Endothelial cell (in vitro differentiated cells): ENCODE measurements at places on chromosomes 2 and 18.

- DNase-seq: no peak
Measured at GRCh38 chr2:141508086-141508752, 622.6 kb downstream of the LRP1B start.

GRCh38 chr2:197293252-197294007, 17.1 kb downstream of the ANKRD44 start:
- no peak for DNase-seq

DNA sequence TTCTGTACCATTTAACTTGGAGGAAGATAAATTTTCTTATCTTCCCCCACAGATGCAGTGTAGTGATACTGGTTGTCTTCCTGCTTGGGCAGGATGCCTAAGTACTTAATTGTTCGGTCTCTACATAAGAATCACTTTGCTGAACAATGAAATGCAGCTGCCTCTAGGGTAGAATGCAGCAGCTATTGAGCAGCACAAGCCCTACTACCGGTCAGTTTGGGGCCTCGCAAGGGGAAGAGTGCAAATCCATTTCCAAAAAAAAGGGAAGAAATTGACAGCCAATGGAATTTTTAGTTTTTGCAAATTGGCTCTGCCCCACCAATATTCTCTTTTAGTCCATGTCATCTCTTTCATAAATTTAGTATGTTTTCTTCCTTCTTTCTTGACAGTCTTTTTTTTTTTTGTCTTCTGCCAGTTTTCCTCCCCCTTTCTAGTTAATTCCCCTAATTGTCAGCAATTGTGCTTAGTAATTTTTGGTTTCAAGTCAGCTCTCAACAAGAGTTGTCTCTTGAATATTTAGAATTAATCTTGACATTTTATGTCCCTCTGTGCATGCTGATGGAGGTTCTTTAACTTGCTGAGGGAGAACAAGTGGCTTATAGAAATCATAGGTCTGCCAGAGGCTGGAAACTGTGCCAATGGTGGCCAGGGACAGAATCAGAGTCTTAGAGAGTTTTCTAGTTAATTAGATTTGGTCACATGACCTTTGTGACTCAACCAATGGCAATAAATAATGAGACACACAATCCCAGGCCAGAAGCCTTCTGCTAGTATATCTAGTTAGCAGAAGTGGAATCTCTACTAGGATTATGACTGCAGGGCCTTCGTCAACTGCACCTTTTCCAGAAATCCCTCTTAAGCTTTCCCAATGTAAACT, 270.0 kb downstream of the CTNNA2 start:
- peak; percentile 31 for DNase-seq

DNA sequence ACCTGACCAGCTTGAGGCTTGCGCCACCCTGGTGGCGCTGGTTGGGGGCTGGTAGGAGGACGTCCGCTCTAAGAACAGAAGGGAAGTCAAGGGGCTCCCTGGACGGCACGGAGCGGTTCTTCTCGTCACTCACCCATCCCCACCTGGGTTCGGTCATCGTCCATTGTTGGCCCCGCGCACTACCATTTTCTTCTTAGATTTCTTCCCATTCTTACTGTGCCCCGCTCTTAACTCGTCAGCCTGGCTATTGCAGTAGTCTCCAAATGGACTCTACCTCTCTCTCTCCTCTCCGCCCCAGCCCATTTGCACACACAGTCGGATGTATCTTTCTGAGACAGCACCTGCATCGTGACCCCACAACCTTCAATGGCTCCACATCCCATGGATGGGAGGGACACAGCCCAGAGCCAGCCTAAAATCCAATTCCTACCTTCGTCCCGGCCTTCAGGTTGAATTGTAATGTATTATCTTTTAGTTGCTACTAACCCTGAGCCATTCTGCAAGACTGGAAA, 814 bp upstream of the RAB1A start:
- DNase-seq: no peak

DNA sequence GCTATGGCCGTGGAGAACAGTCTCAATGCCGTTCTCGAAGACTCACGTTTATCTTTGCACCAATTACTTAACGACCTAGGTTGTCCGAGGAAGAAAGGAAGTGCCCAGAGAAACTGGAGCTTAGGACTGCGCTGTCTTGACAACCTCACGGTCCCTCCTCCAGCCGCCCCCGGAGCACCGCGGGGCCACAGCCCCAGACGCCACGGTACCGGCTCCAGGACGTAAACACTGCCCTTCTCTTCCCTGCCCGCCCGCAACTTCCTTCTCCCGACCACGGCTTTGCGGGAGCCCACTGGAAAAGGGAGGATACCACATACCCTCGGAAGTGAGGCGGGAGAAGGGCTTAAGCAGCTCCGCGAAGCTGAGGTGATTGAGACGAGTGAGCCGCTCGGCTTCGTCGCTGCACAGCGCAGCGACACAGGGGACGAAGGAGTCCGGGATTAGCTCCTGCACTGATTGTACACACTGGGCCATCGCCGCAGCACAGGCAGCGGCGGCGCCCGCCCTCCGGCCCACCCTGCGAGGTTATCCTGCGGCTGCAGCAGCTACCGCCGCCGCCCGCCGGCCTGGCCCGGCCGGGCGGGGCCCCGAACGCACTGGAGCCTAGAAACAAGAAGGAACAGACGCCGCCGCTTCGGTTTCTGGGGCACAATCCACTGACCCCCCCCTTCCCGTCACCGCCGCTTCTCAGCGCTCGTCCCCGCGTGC, 483 bp downstream of the TRAPPC8 start:
- peak; percentile 44 for DNase-seq

DNA sequence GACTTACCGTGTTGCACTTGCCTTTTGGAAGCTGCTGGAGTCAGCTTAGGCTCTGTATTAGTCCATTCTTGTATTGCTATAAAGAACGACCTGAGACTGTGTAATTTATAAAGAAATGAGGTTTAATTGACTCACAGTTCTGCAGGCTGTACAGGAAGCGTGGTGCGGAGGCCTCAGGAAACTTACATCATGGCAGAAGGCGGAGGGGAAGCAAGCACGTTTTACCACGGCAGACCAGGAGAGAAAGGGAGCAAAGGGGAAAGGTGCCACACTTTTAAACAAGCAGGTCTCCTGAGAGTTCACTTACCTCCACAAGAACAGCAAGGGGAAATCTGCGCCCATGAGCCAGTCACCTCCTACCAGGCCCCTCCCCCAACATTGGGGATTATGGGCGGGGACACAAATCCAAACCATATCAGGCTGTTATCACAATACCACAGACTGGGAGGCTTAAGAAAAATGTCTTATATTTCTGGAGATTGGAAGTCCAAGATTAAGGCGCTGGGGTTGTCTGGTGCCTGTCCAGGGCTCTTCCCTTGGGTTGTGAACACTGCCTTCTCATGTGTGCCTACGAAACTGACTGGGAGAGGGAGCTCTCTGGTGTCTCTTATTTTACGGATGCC, 3.6 kb upstream of the D2HGDH start:
- no peak for DNase-seq

DNA sequence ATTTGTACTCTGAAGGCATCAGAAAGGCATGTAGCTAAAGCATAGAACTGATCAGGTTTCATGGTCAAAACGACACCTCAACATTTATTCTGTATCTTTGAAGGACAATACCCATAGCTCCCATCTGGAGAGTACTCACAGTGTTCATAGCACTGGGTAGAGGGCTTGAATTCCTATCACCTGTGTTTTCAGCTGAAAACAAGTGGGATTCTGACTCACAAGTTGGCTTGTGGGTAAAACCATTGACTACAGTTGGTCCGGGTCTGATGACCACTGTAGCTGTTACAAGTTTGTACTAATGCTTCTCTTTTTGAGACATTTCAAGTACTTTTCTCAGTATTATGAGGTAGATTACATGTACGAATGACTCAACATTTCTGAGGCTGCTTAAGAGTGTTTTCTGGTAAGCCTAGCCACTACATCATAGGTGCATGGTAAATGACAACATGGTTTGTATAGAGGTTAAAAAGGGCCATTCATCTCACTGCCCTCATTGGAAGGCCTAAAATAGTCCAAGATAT, 68.6 kb upstream of the PELI1 start:
- DNase-seq: no peak

DNA sequence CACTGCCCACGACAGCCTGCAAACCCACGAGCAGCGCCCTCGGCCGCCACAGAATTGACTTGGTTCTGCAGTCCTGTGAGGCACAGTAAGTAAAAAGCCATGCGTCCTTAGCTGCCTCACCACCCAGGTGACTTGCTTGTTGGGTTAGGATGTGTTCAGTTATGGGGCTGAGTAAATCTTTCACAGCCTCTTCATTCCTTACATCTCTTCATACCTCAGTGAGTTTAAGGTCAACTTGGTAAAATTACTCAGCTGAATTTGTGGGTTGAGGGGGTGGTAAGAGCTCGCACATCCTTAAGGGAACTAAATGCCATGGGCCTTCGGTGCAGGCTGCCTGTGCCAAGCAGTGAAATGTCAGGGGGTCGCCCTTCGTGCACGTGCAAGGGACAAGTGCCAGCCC, 165.2 kb upstream of the ALKAL2 start:
- DNase-seq: no peak

DNA sequence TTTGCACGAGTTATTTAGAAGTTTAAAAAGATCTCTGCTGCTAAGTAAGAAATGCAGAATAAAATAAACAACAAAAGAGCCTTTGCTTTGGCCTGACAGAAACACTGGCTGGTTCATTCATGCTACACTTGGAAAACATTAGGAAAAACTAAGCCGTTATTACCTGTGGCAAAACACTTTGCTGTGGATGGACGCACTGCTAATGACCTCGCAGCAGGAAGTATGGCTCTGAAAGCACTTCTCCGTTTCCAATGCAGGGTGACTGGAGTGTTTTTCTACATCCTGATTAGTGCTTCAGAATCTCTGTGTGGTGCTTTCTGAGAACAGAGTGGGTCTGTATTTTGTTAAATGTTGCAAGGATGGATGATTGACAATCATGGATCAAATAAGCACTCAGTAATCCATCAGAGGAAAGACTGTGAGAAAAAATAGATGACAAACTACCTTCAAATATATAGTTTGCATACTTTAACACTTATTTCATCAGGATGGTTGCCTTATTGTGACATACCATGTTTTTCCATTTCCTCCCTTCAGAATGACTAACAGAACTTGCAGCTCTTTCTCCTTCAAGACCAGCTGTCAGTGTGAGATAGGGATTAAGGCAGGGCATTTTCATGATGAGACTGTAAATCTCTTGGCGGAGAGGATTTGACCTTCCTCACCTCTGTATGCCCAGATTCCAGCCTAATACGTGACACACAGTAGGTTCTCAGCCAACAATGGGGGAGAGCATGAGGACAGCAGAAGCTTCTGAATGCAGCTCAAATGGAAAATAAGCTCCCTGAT, 38.0 kb downstream of the LINC00305 start:
- DNase-seq: no peak

- DNase-seq: no peak
Measured at GRCh38 chr2:61993422-61994024, 88.0 kb downstream of the COMMD1 start.

- no peak for DNase-seq
Measured at GRCh38 chr2:18245375-18245774, 315.1 kb downstream of the RDH14 start.

DNA sequence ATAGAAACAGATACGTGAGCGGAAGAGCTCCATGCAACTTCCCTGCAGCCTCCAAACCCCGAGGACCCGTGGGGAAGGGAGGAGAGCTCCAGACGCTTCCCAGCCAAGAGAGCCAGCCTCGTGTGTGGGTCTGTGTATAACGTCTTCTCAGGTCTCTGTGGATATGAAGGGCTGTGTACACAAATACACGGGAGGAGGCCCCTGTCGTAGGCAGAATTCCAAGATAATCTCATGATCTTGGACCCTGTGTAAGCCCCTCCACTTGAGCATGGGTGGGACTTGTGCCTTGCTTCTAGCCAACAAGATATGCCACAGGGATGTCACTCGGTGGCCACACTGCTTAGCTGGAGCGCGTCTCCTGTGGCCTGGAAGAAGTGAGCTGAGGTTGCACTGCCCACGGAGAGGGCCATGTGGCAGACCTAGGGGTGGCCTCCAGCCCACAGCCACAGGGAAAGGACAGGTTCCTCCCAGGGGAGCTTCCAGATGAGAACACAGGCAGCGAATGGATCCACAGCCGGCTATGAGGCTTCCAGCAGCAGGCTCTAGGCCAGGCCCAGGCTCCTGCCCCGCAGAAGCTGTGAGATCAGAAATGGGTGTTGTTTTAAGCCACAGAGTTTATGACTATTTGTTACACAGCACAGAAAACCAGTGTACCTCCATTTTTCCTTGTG, 15.6 kb upstream of the KLF11 start:
- no peak for DNase-seq

DNA sequence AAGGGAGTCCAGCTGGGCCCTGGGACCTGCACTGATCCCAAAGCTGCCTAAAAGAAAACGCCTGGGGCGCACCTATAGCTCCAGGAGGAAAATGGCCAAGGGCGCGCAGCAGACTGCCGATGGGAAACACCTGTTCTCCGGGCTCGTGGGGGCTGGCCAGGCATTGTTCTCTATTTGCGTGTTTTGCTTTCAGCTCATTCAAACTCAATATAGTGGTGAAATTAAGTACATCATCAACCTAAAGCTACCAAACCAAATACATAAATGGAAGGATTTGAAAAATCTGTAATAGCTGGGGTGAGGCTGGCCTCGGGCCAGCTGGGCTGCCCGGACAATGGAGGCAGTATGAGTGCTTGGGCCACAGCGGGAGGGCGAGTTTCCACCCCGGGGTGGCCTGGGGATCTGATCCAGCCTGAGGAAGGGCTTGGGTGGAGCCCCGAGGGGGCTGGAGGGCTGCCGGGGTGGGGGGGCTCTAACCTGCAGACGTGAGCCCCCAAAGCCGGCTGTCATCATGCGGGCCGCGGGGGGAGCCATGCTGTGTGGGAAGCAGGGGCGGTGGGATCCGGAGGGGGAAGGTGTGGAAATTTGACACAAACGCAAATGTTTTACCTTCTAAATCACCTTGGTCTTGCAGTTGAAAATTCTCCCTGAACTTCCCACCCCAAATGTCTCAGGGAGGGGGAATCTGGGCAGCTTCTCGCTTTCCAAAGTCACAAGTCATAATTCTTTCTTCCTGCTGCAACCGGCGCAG, 77.6 kb downstream of the ASB1 start:
- DNase-seq: no peak

DNA sequence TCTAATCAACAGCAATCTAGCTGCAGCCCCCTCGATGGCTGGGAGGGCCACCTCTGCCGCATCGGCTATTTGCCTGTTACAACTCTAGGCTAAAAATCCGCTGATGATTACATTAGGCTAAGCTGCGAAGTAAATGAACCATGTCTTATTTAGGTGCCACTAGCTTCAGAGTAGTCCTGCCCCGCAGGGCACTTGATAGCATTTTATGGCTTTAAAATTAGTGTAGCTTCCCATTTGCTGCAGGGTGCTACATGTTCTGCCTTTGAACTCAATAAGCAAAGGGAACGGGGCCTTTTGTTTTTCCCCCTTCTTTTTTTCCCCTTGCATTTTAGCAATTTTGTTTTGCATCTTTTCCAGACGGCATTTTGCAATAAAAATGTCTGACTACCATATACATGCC, 270.2 kb downstream of the GBX2 start:
- no peak for DNase-seq

GRCh38 chr2:1826226-1826905, 82.1 kb upstream of the PXDN start:
- no peak for DNase-seq

- DNase-seq: no peak
Measured at GRCh38 chr2:47069628-47070154, 85.4 kb downstream of the STPG4 start.

- DNase-seq: no peak
Measured at GRCh38 chr18:38444971-38445803, 879.6 kb upstream of the CELF4 start.
